ENCODE measurements at places on chromosomes 1 and 21.

DNA sequence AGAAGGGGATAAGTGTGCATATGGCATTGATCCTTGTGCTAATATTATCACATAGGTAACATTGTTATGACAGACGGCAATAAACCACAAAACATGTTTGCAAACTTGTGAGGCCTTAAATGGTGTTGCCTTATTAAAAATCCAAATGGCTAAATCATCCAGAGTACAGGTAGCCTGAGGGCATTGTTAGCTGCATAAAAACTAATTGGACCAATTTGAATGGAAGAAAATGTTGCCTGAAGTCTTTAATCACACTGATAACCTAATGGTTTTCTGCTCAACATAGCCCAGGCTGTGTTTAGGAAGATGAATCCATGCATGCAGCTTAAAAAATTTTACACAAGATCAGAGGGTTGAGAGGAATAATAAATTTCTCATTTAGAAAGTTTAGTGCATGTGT lies 19.4 kb upstream of the LRRC53 start:
- no peak for DNase-seq

GRCh38 chr1:103986792-103987191 lies 237.1 kb downstream of the AMY1C start:
- no peak for DNase-seq

DNA sequence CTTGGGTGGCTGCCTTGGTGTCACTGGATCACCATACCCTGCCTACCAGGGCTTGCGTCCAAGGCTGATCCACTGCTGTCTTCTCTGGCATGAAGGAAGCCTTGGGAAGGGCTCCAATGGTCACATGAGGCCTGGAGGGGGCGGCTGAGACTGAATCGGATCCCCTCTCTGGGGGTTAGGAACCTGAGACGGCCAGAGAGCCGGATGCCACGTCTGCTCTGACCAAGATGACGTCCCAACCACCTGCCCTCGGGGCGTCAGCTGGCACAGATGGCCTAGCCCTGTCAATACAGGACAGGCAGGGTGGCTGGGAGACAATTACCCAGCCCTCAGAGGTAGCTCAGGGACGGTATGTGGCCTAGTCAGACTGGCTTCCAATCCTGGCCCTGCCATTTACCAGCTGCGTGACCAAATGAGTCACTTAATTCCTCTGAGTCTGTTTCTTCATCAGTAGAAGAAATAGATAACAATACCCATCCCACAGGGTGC lies 5.4 kb downstream of the TRIM62 start:
- DNase-seq = peak; percentile 23

DNA sequence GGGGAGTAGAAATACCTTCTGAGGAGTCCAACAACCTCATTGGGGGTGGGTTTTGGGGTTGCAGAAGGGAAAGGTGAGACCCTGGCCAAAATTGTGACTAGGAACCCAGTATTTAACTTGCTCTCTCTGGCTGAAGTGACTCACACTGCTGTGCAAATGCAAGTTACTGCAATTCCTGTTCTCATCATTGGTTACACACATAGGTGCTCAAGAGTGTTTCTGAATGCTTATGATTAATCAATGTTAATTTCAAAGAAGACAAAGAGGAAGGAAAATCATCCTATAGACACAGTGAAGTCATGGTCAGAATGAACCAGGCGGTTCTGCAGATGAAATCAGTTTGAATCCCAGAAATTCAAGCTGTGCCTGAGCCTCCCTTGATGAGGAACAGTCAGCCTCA lies 3.1 kb downstream of the ASCL5 start:
- no peak for DNase-seq

DNA sequence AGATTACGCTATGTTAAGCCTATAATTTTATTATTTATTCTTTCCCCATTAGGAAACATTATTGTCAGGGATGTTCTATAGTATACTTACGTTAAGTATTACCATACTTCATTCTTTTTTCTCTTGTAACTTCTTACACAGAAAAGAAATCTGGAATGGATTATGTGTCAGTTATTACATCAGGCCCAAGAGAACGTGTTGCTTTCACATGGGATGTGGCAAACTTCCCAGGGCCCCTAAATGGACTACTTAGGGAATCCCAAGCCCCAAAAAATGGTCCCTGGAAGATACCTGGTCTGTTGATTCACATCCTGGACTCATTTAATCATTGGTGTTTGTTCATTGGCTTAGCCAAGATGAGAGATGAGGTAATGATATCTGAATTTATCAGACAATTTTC lies 249.8 kb downstream of the NRIP1 start:
- no peak for DNase-seq

DNA sequence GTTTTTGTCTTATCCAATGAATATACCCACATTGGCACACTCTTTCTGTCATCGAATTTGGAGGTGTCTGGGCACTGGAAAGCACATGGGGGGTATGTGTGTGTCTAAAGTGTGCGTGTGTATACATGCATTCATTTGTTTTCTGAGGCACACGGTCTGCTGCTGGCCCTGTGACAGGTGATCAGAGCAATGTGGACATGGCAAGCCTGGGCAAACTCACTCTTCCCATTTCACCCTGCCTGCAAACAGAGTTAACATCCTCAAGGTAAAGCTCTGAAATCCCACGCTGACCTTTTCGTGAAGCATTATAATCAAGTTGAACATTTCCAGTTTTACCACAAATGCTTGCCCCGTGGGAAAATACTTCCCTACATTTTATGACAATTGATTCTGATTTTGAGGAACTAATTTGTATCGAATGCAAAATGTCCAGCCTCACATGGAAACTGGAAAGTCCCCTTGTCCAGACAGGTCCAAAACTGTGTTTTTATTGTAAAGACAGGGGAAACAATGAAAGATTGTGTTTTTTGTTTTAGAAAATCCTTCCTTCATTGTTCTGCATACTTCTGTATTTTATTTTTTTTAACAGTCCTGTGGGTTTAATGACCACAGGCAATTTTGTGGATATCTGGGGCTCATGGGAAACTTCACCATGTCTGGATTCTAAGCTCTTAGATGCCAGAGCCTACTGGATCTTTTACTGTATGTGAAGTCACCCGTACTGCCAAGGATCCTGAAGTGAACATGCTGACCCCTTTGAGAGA lies 160.9 kb downstream of the PBX1 start:
- DNase-seq = no peak

Data from HTR-8/SVneo (cell line).